ENCODE measurements at places on chromosomes 12 and 14.
A peak's percentile ranks its signal among the peaks of the same experiment; 100 is the strongest.

- no peak for DNase-seq
These were observed 148.9 kb upstream of the MAX start for GRCh38 chr14:65251213-65251612.

GRCh38 chr12:64124511-64125197 lies 97.4 kb downstream of the KICS2 start:
- DNase-seq, result no peak

GRCh38 chr14:72613231-72613974 lies 280.5 kb downstream of the DPF3 start:
- no peak for DNase-seq

- no peak for DNase-seq
These were observed 118.3 kb downstream of the MED13L start for GRCh38 chr12:116159175-116159574.

DNA sequence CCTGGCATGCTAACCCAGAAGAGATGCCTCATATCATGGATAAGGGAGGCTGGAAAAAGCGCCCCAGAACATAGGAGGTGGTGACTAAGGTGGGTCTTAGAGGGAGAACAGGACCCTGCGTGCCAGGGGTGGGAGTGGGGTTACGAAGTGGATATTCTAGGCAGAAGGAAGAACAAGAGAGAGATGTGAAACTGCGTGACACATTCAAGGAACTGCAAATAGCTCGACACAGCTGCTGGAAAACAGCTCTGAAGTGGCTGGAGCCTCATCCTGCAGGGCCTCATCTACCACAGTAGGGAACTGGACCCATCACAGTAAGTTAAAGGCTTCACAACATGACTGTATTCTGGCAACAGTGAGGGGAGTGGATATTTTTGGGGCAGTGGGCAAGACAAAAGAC lies 61.1 kb downstream of the RNF34 start:
- DNase-seq, result no peak

DNA sequence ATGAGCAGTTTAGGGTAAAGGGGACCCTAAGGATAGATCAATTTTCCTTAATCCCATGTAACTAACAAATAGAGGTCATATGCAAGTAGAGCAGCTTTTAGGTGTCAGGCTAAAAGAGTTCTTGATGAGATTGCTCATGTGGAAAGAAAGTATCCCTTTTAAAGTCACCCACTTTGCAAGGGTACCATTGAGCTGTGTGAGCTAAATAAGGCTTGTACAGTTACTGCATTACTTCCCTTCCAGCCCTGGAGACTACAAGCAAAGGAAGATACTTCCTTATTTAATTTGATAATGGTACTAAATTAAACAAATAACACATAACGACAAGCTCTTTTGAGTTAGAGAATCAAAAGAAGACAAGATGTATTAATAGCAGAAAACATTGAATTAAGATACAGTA lies 191.7 kb downstream of the TMX1 start:
- DNase-seq, result no peak

GRCh38 chr12:57001448-57001906 lies 4.9 kb downstream of the ZBTB39 start:
- DNase-seq, result peak; percentile 67

GRCh38 chr14:101774006-101774795 lies 12.7 kb downstream of the PPP2R5C start:
- no peak for DNase-seq

DNA sequence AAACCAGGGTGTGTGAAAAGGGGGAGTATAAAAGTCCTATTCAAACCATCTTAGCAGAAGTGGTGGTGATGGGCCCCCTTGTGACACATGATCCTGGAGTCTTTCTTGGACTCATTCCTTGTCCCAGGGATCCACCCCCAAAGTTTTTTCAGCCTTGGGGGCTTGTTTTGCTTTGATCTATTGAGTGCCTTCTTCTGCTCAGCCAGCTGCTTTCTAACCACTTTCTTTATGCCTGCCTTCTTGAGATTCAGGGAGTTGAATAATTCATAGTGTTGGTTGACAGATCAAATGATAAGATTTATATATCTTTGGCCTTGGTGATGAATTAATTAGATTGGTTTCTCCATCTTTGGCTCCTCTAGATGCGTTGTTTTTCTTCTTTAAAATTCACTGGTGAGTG lies 926.7 kb downstream of the DIO2 start:
- DNase-seq, result no peak

GRCh38 chr14:59245809-59246295 lies 57.4 kb downstream of the DAAM1 start:
- no peak for DNase-seq

- no peak for DNase-seq
These were observed 11.7 kb upstream of the OTX2 start for GRCh38 chr14:56821805-56822610.

- no peak for DNase-seq
These were observed 4.4 kb downstream of the TMEM179 start for GRCh38 chr14:104600141-104600643.

GRCh38 chr12:109879351-109880042 lies 844 bp downstream of the GLTP start:
- DNase-seq, result no peak

- no peak for DNase-seq
These were observed 16.3 kb downstream of the MARK3 start for GRCh38 chr14:103401223-103402214.

GRCh38 chr14:56554301-56554700 lies 25.3 kb upstream of the TMEM260 start:
- DNase-seq, result no peak

DNA sequence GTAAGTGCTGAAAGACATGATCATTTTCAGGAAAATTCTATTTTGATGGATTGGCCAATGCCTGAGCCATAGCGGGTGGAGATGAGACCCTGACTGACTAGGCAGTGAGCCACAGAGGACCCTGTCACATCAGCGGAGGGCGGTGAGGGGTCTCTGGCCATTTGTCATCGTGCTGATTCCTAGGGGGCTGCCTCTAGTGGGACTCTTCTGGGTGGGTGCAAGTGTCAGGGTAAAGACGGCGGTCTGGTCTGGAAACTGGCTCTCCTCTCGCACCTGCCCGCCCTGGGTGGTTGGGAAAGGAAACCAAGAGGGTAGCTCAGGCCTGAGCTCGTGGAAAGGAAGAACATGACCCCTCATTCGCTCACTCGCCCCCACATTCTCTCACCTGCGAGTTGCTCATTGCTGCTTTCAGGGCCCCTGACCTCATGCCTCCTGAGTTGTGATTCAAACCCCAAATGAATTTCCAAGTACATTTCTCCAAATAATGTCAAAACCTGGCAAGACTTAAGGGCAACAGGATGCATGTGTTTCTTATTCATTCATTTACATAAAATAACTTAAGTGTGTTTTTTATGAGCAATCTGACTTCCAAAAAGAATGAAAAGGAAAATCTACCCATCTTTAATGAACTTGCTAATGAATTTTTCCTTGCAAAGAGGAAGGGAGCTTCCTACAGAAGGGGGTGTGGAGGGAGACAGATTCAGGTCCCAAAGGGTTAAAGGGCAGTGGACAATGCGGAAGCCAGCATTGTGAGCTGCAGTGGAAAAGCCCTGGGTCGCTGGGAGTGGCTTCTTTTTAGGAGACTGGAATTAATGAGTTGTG lies 12.8 kb downstream of the MEG3 start:
- DNase-seq, result no peak

DNA sequence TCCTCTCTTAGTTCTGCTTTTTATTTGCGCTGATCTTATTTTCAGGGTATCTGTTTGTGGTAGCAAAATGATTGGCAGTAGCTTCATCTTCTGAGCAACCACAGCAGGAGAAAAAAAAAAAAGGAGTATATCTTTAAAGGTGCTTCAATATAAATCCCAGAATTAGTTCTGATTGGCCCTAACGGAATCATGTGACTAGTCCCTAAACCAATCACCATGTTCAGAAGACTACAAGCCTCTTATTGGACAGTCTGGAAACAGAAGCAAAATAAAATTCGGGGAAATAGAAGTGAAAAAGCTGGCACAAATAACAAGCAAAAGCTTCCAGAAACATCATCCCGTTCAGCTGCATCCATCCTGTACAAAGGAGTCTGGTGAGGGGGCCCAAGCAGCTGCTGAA lies 49.9 kb upstream of the PTPRO start:
- no peak for DNase-seq

- DNase-seq, result no peak
These were observed 9.1 kb upstream of the SERPINA1 start for GRCh38 chr14:94397289-94398181.

DNA sequence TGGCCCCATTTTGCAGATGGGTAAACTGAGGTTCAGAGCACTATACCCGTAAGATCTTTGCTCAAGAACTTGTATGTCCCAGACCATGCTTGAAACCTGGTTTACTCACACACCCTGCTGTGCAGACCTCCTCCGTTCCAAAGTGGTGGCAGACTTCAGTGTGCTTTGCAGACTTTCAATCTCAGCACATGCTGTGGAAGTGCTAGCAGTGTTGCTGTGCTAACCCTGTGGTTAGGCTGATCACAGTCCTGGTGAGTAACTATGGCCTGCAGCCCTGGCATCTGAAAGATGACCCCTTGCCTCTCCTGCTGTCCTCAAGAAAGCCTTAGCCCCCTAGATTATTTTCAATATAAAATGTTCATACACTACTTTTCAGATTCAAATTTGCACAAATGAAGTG lies 450.6 kb downstream of the DPF3 start:
- no peak for DNase-seq

- no peak for DNase-seq
These were observed 28.9 kb downstream of the SLC15A4 start for GRCh38 chr12:128794661-128795529.

GRCh38 chr12:7634561-7634960 lies 31.1 kb downstream of the APOBEC1 start:
- no peak for DNase-seq

GRCh38 chr12:92365333-92365732 lies 219.7 kb upstream of the BTG1 start:
- no peak for DNase-seq

DNA sequence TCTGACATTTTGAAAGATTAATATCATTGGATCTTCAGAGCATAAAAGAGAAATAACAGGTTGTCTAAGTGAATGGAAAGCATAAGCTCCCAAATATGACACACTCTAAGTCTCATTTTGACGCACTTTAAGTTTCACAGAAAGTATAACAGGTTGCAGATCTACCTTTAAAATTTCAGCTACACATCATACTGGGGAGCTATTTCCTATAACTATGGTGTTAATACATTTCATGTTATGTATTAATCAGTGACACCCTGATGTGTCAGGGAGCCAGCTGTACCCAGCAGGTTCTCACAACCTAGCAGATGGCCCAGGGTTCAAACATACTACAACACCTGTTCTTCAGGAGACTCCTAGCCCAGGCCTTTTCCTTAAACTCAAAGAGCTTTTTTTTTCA lies 31.1 kb upstream of the TMX1 start:
- no peak for DNase-seq

DNA sequence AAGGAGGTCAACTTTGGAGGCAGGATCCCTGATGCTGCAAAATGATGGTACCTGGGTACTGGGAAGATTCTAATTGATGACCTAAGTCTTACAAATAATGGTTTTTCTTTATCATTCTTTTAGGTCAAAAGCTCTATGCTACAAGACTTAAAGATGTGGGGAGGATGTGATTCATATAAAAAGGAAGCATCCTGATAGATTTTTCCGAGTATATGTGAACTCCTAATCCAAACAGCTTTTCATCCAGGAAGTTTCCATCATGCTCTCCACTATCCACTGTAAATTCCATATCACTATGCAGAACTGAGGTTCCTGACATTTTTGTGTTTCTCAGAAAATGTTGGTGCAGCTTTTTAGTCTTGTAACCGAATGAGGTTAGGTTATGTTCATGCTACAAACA lies 293.2 kb downstream of the PAWR start:
- no peak for DNase-seq

DNA sequence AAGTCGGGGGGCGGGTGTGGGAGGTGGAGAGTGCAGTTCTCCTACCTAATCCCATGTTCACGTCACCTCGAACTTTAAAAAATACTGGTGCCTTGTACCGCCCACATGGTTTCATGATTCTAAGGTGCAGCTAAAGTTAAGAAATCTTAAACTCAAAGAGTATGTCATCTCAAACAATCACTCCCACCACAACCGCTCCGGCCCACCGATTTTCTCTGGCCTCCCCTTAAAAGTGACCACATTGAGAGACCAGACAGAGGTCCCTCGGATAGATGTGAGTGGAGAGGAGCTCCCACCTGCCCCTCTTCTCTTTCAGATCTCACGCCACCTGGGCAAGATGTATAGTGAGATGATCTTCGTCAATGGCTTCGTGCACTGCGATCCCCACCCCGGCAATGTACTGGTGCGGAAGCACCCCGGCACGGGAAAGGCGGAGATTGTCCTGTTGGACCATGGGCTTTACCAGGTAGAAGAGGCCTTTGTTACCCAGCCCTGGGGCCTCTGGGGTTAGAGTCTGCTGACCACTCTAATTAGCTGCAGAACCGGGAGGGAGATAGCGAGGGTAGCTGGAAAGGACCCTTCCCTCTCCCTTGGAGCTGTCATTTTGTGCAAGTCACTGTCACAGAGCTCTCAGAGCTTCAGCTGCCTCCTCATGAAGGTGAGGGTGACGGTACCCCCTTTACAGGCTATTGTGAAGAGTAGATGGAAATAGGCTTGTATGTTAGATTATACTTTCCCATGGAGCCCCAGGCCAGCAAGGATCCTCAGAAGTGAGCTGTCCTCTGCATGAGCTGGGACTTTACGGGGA lies 124.4 kb downstream of the ADCK1 start:
- no peak for DNase-seq

- no peak for DNase-seq
These were observed 271.6 kb upstream of the RTL1 start for GRCh38 chr14:101174980-101175606.

GRCh38 chr12:102833687-102834441 lies 83.2 kb downstream of the PAH start:
- no peak for DNase-seq

DNA sequence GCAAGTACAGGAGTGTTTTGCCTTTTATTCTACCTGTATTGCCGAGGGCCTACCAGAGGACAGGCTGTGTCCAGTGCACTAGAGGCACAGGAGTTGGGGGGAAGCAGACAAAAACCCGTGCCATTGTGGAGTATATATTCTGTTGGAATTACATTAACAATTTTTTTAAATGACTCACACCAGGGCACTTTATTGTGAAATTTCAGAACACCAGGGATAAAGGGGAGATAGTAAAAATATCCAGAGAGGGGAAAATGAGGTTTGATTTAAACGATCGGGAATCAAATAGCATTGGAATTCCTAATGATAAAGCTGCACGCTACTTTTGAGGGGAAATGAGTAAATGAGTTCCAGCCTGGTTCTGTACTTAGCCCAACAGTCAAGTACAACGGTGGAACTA lies 123.2 kb downstream of the PELI2 start:
- DNase-seq, result no peak

- DNase-seq, result no peak
These were observed 86.5 kb downstream of the DHRS2 start for GRCh38 chr14:23722675-23723074.

- no peak for DNase-seq
These were observed 2.1 kb upstream of the TUBA1A start for GRCh38 chr12:49190974-49191373.

GRCh38 chr14:61262082-61262481 lies 19.1 kb downstream of the TMEM30B start:
- DNase-seq, result no peak

DNA sequence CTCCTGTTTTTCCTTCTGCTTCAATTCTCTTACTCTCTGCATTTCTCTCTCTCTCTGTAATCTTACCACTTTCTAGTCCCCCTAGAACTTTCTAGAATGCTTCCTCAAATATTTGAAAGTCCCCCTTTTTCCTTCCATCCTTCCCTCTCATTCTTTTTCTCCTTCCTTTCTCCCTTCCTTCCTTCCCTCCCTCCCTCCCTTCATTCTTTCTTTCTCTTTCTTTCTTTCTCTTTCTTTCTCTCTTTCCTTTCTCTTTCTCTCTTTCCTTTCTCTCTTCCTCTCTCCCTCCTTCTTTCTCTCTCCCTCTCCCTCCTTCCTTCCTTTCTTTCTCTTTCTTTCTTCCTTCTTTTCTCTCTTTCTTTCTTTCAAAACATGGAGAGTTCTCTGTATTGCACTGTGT lies 201.4 kb upstream of the IGF1 start:
- no peak for DNase-seq
